HepG2 (cell line): ENCODE measurements at places on chromosomes 4 and X. TPM values are rescaled to one million over a fixed set of nuclear protein-coding genes. Genes with fewer than 3 reads are reported as not detected.

Gene TMEM47
- total RNA-seq: not detected in 2 replicates

Gene HTATSF1
- 40.5 and 59.4 TPM in 2 replicates for total RNA-seq

Gene TKTL2
- total RNA-seq: not detected in 2 replicates

Gene PHEX
- total RNA-seq: 0.07 and 0.27 TPM in 2 replicates

Gene MBNL3
- total RNA-seq: 155 and 367 TPM in 2 replicates

Gene MAGED4
- 13.8 and 35.0 TPM in 2 replicates for total RNA-seq

Gene SEC24B
- total RNA-seq: 14.6 and 22.9 TPM in 2 replicates

DNA sequence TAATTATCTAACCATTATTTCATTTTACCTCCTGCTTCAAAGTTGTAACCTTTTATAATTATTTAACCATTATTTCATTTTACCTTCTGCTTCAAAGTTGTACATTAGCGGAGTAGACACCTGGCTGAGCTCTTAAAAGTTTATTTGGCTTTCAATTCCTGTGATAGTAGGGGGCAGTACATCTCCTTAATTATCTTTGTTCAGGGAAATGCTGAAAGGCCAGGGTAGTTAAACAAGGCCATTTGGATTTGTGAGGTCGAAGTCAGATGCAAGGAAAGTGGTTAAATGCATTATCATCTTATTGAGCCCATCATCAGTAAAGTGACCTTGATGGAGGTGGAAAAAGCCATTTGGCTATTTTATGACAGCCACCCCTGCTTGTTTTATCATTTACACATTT is 210.6 kb downstream of the TENM3 start:
- DNase-seq: no peak

DNA sequence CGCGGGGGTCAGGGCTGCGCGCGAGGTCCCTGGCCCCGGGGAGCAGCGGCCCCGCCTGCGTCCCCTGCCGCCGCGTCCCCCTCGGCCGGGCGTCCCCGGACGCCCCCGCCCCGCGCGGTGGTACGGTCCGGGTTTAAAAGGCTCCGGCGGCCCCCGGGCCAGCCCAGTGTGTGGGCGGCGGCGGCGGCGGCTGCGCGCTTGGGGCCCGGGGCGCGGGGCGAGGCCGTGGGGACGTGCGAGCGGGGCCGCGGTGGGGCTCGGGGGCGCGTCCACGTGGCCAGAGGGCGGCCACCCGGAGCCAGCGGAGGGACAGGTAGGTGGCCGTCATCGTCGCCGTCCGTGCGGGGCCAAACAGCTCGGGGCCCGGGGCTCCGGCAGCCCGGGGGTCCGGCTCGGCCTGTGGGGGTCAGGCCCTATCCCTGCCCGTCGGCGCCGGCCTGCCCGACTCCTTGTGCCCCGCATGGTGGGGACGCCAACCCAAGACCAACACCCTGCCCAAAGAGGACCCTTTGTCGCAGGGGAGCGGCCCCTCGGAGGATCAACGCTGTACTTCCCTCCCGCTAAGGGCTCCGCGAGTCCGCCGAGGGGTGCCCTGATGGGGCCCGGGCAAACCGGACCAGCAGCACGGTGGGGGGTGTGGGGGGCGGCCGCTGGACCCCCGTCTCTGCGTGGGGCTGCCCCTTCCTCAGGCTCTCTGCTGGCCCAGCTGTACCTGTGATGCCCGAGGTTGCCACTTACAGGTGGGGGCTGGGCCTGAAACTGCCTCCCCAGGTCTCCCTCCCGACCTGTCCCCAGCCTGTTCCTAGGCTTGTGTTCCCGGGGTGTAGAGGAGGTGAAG is at the start of gene PLXNA3:
TSS of gene PLXNA3 (plus strand) at position 166 of the 838 bp plus-strand sequence. CDS start 1,903 bp downstream, outside the sequence.
- DNase-seq: no peak

GRCh38 chrX:47068720-47069119 is 9.5 kb upstream of the RGN start:
- peak; percentile 53 for DNase-seq

GRCh38 chr4:56317749-56318148 is 69.5 kb downstream of the AASDH start:
- DNase-seq: no peak

GRCh38 chr4:96092151-96092705 is 252.3 kb downstream of the PDHA2 start:
- DNase-seq: no peak

DNA sequence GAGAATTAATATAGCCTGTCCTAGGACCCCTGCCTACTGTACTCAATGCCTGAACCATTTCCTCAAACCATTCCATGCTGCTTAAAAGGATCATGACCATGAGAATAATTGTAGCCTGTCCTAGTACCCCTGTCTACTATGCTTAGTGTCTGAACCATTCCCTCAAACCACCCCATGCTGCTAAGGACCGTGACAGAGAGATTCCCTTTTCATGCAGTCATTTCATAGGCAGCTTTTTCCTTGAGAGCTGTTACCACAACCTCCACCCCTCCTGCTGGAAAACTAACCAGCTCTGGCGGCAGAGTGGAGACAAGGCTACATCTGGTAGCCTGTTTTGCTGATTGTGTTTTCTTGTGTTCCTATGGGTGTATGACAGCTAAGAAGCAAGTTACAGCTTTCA is 174.9 kb upstream of the SMARCAD1 start:
- DNase-seq: no peak

- no peak for DNase-seq
These were observed 10.8 kb downstream of the TMEM131L start for GRCh38 chr4:153476829-153477574.

GRCh38 chrX:46576458-46576857 is 2.9 kb downstream of the CHST7 start:
- no peak for DNase-seq

DNA sequence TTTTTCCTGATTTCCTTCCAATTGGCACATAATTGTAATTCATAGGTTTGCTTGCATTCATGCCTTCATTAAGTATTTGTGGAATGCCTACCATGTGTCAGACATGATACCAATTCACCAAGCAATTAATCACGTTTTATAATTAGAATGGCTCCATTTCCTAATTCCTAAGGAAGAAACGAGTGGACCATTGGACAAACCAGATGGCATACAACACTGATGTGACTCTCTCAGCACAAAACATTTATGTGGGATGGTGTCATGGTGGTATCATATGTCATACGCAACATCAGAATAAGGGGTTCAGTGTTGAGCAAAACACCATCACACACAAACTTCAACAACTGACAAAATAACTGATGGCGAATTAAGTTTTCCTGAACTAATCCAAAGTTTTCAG is 502.8 kb downstream of the DMD start:
- no peak for DNase-seq

DNA sequence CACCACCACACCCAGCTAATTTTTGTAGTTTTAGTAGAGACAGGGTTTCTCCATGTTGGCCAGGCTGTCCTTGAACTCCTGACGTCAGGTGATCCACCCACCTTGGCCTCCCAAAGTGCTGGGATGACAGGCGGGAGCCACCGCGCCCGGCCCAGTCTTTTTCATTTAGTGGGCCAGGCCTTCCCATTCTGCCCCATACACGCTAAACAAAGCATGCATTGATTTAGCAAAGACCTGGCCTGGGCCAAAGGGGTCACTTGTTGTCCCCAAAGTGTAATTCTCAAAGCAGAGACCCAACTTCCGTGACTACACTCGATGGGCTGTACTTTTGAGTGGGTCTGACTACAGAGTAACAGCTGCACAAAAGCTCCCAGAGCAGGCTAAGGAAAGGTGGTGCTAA is 29.2 kb downstream of the CNGA2 start:
- DNase-seq: no peak

DNA sequence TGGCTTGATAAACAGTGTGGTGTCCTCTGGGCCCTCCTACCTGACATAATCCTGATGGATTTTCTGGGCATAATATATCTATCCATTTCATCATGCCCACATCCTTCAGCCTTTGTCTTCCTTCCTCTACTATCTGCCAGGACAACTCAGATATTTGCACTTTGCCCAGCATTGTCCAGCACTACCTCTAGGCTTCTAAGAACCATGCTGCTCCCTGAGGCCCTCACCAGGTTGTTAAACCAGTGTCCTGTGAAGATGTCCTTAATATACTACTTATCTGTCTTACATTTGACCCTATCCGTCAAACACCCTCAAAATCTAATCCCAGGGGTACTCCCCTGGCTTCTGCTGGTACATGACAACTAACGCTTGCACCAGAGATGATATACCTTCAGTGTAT is 58.2 kb upstream of the MAML3 start:
- DNase-seq: no peak

GRCh38 chr4:170325599-170325998 is 235.8 kb upstream of the AADAT start:
- no peak for DNase-seq

DNA sequence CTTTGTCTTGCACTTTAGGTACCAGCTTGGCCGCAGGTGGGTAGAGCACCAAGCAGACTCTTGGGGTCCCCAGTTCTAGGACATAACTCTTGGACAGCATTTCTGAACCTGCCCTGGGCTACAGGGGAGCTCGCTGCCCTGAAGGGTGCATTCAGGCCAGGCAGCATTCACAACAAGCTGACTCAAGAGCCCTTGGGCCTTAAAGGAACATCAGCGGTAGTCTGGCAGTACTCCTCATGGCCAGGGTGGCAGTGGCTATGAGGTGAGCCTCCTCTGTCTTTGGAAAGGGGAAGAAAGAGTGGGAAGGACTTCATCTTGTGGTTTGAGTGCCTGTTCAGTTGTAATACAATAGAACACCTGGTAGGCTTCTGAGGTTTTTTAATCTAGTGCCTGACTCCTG is 24.8 kb upstream of the SMARCA5 start:
- no peak for DNase-seq

GRCh38 chrX:135340831-135341230 is 31.6 kb downstream of the ETDC start:
- DNase-seq: no peak

DNA sequence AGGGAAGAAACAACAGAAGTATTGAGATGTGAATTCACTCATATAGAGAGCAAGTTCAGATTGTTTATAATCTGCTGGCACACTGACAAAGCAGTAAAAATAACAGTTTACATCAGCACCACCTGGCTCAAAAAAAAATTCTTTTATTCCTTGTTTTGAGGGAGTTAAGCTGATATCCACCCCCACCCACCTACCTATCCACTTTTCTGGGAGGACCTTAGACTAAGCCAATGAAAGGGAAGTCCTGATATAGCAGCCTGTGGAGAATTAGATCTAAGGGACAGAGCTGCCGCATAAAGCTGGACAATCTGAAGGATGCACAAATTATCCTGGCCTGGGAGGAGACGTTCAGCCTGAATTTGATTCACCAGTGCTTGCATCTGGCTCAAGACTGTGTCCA is 264.5 kb downstream of the RCHY1 start:
- DNase-seq: no peak

GRCh38 chr4:167196344-167197012 is 37.8 kb downstream of the SPOCK3 start:
- DNase-seq: peak; percentile 33

GRCh38 chr4:84483688-84484087 is 15.4 kb downstream of the NKX6-1 start:
- DNase-seq: no peak

DNA sequence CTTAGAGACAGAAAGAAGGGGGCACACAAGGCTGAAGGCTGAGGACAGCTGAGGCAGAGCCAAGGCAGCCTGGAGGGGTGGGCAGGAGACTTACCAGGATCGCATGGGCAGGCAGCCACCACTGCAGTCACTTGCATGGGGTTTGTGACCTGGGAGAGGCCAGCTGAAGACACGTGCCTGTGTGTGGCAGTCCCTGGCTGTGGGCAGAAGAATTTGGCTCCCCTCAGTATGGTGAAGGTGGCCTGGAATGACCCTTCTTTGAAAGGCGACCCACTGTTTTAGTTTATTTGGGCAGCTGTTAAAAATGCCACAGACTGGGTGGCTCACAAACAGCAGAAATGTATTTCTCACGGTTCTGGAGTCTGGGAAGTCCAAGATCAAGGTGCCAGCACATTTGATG is 22.1 kb upstream of the SLC34A2 start:
- no peak for DNase-seq

DNA sequence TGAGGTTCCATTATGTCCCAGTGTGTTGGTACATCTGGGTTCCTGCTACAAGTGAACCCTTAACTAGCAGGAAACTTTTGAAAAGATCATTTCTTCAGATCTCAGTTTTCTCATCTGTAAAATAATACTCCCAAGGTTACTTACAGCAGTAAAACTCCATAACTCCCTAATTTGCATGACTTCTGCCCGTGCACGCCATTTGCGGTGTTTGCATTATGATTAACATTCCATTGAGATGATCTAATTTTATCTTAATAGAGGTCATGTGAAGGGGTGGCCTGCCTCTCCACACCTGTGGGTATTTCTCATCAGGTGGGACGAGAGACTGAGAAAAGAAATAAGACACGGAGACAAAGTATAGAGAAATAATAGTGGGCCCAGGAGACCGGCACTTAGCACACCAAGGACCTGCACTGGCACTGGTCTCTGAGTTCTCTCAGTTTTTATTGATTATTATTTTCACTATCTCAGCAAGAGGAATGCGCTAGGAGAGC is 219.8 kb downstream of the TLL1 start:
- DNase-seq: no peak

GRCh38 chr4:154858166-154858565 is 77.1 kb downstream of the RBM46 start:
- DNase-seq: no peak

GRCh38 chr4:33518856-33519255 is 2725.5 kb downstream of the ARAP2 start:
- no peak for DNase-seq

DNA sequence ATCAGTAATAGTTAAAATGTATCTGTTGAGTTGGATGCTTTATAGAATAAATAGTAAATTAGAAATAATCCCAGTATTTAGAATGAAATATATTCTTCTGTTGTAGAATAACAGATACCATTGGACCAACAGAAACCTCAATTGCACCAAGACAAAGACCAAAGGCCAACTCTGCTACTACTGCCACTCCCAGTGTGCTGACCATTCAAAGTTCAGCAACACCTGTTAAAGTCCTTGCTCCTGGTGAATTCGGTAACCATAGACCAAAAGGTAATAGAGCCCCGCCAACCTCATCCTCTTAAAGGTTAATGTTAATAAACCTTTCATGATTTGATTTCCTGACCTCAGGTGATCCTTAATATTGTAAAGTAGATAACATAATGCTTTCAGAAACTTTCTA is 73.8 kb downstream of the PAQR3 start:
- DNase-seq: no peak

DNA sequence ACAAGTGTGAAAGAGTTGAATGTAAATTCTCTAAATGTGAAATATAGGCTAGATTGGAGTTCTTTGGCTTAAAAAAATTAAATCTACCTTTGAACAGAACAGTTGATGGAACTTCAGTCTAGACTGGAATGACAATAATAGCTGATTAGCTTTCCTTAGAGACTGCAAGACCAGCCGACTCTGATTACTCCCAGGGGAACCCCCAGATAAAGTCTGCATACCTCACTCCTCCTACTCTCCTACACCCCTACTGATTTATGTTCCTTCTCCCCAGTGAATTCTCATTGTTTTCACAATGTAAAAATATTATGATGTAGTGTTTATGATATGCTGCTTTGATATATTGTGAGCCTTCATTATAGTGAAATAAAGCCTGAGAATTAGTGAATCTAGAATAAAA is 241.3 kb downstream of the CFAP299 start:
- no peak for DNase-seq

- DNase-seq: no peak
These were observed 69.6 kb downstream of the PHOX2B start for GRCh38 chr4:41678951-41679350.

- no peak for DNase-seq
These were observed 70.7 kb downstream of the REELD1 start for GRCh38 chr4:146285037-146285436.
